ENCODE measurements at places on chromosomes 13 and 19. TPM values are rescaled to one million over a fixed set of nuclear protein-coding genes. Genes with fewer than 3 reads are reported as not detected.

The ZNF442 gene
- 1.9 TPM for total RNA-seq

The MEF2B gene
- total RNA-seq: 0.82 TPM

The ZNF561 gene
- total RNA-seq: 23.7 TPM

The KLK4 gene
- total RNA-seq: not detected

The FCER2 gene
- not detected for total RNA-seq

The B3GNT8 gene
- 3.1 TPM for total RNA-seq

The TTC9B gene
- not detected for total RNA-seq

The NLRP5 gene
- total RNA-seq: not detected

The LAIR2 gene
- not detected for total RNA-seq

The AMH gene
- total RNA-seq: 19.3 TPM

The ZNF45 gene
- total RNA-seq: 14.8 TPM

The TRPC4 gene
- total RNA-seq: not detected

The ADAMTS10 gene
- 0.77 TPM for total RNA-seq

The ALDH16A1 gene
- total RNA-seq: 42.1 TPM

The PNMA8A gene
- total RNA-seq: not detected

The FFAR1 gene
- total RNA-seq: not detected

The KANK2 gene
- 21.2 TPM for total RNA-seq

The RASAL3 gene
- total RNA-seq: not detected

The IGFL4 gene
- total RNA-seq: 4.4 TPM

The FARP1 gene
- 208 TPM for total RNA-seq

The KLK15 gene
- total RNA-seq: not detected

The PDX1 gene
- total RNA-seq: 3.7 TPM

The CACNG6 gene
- 1.6 TPM for total RNA-seq

The SYCN gene
- not detected for total RNA-seq

The NCR1 gene
- 1.1 TPM for total RNA-seq

The OCEL1 gene
- 20.3 TPM for total RNA-seq

Measured in Caco-2 (cell line).